A673 (cell line): ENCODE measurements at places on chromosomes 16 and 17.

GRCh38 chr17:46796084-46796483, 22.4 kb downstream of the WNT3 start:
- no peaks in the 10 kb centered on the region for H3K27me3 ChIP-seq
- DNase-seq: no peak
- no peak overlapping the region for H3K4me3 ChIP-seq
- no peak overlapping the region for H3K27ac ChIP-seq
- no peaks in the 10 kb centered on the region for H3K4me1 ChIP-seq
- no peaks in the 10 kb centered on the region for H3K36me3 ChIP-seq

DNA sequence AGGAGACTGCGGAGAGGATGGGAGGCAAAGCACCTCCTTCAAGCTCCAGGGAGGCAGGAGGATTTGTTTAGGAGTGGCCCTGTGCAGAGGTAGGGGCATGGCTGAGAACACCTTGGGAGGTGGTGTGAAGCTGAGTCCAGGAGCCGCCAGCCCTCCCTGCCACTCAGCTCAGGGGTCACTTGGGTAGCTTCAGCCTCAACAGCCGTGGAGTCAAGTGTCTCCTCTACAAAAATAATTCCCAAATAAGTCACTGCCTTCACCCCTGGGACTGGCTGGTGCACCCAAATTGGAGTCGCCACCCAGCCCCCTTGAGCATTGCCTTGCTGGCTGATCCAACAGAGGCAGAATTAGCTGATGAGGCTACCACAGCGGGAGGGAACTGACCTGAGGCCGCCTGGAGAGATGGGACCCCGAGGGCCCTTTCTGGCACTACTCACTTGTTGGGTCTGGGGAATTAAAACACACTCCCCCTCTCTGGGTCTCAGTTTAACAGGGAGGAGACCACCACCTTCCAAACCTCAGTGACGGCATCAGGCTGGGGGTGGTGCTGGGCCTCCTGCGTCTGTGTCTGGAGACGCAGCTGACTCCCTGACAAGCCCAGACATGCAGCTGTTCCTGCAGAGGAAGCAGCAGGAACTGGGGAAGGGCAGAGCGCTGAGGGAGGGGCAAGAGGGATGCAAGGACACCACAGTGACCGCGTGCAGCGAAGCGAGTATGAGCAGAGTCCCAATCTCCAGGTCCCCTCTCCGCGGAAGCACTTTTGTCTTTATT, 87.9 kb upstream of the TOB1 start:
- H3K27ac ChIP-seq: peak overlapping the region; percentile 22
- H3K4me3 ChIP-seq: no peak overlapping the region
- H3K27me3 ChIP-seq: no peaks in the 10 kb centered on the region

DNA sequence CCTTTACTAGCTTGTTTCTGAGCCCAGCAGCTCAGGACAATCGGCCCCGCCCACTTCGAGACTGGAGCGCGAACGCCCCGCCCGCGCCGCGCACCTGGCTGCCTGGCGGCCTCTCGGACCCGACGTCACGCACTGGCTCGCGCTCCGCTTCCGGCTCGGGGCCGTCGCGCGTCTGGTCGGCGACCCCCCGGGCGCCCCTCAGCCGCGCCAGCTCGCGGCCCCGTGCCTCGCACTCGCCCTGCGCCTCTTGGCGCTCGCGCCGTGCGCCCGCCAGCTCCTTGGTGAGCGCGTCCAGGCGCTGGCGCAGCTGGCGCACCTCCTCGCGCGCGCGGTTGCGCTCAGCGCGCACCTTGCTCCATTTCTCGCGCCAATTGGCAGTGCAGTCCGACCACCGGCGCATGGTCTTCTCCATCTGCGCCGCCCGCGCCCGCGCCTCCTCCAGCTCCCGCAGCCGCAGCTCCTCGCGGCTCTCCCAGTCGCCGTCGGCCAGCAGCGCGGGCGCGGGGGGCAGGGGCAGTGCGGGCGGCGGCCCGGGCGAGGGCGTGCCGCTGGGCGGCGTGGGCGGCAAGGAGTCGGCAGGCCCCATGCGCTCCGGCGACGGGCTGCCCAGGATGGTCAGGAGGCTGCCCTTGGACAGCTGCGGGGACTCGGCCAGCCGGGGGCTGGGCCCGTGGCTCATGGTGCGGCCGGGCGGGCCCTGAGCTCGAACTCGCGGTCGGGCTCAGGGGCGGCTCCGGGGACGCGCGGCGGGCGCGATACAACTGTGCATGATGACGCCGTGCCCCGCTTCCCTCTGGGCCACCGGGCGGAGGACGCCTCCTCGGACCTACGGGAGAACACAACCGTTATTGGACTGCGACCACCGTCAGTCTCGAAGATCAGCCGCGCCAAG, 7.6 kb downstream of the CCDC102A start:
- H3K4me3 ChIP-seq: no peak overlapping the region
- peaks cover 14% of the 10 kb centered on the region for H3K4me1 ChIP-seq
- no peaks in the 10 kb centered on the region for H3K27me3 ChIP-seq
- no peak for DNase-seq

- H3K4me1 ChIP-seq: peaks cover 4% of the 10 kb centered on the region
- H3K27me3 ChIP-seq: no peaks in the 10 kb centered on the region
- H3K4me3 ChIP-seq: no peak overlapping the region
- peaks cover 9% of the 10 kb centered on the region for H3K36me3 ChIP-seq
Observed at GRCh38 chr16:24198807-24199533, 57.2 kb upstream of the CACNG3 start.

DNA sequence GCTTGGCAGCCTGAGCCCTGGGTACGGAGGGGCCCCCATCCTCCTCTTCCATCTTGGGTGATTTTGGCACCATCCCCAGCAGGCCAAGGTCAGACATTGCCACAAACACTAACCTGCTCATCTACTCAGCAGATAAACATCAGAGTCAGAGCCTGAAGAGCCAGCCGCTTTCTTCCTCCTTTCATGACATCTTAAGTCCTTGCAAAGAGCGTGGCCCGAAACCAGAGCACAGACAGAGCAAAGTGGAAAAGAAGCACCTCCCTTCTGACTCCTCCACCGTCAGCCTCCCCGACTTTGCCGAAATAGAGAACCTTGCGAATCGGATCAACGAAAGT, 60.4 kb upstream of the RPH3AL start:
- no peak for DNase-seq
- no peak overlapping the region for H3K27ac ChIP-seq
- H3K4me3 ChIP-seq: no peak overlapping the region
- H3K4me1 ChIP-seq: peaks cover 16% of the 10 kb centered on the region
- H3K27me3 ChIP-seq: no peaks in the 10 kb centered on the region

DNA sequence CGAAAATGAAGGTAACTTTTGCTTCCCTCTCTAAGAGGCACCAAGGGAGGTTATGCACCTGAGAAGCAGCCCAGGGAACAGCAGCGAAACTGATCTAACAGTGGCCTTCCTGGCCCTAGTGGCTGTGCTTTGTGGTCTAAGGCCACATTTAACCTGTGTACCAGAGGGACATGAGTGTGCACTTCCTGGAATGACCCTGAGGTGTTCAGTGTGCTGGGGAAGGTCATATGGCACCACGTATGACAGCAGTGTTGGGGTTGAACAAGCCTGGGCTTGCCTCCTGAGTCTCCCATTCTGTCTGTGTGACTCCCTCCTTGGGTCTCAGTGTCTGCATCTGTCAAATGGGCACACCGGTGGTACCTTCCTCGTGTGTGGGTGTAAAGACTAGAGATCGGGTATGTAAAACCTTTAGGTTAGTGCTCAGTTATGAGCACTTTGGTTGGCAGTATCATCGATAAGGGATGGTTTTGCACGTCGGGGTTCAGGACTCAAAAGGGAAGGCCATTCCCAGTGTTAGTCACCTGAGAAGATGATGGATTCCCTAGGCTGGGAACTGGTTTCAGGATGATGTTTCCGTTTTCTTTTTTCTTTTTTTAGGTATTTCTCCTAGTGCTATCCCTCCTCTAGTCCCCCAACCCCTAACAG, 31.9 kb downstream of the PLCG2 start:
- H3K27ac ChIP-seq: no peak overlapping the region
- H3K36me3 ChIP-seq: no peaks in the 10 kb centered on the region
- no peaks in the 10 kb centered on the region for H3K27me3 ChIP-seq
- H3K4me1 ChIP-seq: no peaks in the 10 kb centered on the region

- H3K27me3 ChIP-seq: peaks cover 3% of the 10 kb centered on the region
- no peak overlapping the region for H3K4me3 ChIP-seq
- no peaks in the 10 kb centered on the region for H3K4me1 ChIP-seq
- H3K36me3 ChIP-seq: no peaks in the 10 kb centered on the region
Observed at GRCh38 chr16:79265701-79266100, 334.8 kb downstream of the MAF start.

- H3K4me1 ChIP-seq: no peaks in the 10 kb centered on the region
- no peaks in the 10 kb centered on the region for H3K36me3 ChIP-seq
- H3K4me3 ChIP-seq: peak overlapping the region; percentile 50
Observed at GRCh38 chr17:43212641-43213490, 1.2 kb downstream of the TMEM106A start.

DNA sequence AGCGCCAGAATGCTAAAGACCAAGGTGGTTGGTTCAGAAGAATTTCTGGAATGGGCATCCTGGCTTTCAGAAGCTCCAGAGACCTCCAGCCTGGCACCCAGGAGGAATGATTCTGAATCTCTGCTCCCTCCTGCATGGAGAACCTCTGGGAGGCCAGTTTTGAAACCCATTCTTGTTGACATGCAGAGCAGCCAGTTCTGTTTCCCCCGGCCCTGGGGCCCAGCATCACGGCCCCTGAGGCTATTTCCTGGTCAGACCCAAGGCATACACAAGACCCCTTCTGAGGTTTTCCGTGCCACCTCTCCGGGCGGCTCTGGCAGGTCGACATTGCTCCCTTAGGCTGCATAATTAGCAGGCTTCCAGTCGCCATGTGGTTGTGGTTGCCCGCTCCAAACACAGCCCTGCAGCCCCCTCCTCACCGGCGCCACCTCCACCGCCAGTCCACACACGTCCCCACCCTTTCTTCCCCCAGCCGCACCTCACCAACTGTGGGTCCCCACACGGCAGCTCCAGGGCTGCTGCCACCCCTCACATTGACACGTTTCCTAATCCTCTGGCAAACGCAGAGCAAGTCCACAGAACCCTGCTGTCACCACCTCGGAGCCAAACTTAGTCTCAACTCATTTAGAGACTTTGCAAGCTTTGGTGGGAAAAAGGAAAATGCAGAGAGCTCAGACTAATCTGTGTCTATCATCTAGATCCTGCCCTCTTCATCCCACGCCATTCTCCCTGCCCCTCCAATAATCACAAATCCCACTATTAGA, 367.1 kb downstream of the SOX9 start:
- no peak overlapping the region for H3K4me3 ChIP-seq
- no peaks in the 10 kb centered on the region for H3K4me1 ChIP-seq

DNA sequence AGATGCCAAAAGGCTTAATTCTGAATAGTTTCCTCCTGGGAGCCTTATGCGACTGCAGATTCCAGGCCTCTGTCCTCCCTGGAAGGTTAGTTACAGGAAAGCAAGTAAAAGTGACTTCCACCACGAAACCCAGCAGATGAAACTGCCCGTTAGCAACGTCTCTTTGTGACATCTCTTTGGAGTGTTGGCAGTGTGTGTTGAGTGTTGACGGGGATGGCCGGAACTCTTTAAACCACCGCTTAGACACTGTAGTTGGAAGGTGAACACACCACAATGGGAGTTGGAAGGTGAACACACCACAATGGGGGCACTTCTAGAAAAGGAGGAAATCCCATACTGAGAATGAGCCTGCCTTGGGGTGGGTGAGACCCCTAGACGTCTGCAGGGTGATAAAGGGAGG, 858 bp downstream of the SKAP1 start:
- DNase-seq: no peak
- no peak overlapping the region for H3K27ac ChIP-seq
- no peaks in the 10 kb centered on the region for H3K27me3 ChIP-seq
- H3K4me1 ChIP-seq: no peaks in the 10 kb centered on the region
- no peak overlapping the region for H3K4me3 ChIP-seq

- no peak overlapping the region for H3K4me3 ChIP-seq
- no peak overlapping the region for H3K27ac ChIP-seq
- H3K27me3 ChIP-seq: no peaks in the 10 kb centered on the region
- no peak for DNase-seq
Observed at GRCh38 chr16:62462971-62463370, 426.7 kb upstream of the CDH8 start.

DNA sequence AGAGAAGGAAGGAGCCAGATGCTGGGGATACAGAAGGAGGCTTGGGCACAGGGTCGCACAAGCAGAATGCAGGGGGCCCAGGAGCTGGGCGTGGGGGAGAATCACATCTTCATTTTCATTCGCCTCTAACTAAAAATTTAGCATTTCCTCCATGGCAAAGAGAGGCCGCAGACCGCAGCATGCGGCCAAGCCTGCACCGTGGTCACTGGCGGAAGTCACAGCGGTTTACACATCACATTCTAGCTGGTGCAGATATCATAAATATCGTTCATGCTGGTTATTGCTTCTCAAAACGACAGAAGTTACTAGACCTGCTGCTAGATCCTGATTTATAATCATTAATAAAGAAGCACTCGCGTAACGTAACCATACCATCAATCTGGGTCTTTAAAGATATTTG, 162.0 kb downstream of the NTN1 start:
- H3K27me3 ChIP-seq: no peaks in the 10 kb centered on the region
- no peaks in the 10 kb centered on the region for H3K4me1 ChIP-seq
- no peak for DNase-seq
- H3K27ac ChIP-seq: no peak overlapping the region
- H3K4me3 ChIP-seq: no peak overlapping the region
- H3K36me3 ChIP-seq: no peaks in the 10 kb centered on the region

DNA sequence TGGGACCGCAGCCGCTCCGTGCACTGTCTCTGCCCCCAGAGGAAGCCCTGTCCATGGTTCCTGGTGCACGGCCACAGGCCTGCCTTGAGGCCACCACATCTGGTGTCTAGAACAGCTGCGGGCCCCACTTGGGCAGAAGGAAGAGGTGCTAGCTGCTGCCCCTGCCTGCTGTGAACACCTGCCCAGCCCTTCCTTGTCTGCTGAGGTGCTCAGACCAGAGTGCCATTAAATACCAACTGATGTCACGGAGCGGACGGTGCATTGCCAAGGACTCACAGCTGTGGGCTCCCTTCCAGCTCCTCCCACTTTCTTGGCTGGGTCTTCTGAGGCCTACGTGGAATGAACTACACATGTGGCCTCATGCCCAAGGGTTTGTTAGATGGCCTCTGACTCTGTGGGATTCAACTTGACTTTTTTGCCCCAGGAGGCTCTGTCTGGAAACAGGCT, 146.1 kb downstream of the RAB11FIP4 start:
- H3K36me3 ChIP-seq: no peaks in the 10 kb centered on the region
- H3K4me1 ChIP-seq: no peaks in the 10 kb centered on the region
- H3K27ac ChIP-seq: no peak overlapping the region
- no peak overlapping the region for H3K4me3 ChIP-seq

DNA sequence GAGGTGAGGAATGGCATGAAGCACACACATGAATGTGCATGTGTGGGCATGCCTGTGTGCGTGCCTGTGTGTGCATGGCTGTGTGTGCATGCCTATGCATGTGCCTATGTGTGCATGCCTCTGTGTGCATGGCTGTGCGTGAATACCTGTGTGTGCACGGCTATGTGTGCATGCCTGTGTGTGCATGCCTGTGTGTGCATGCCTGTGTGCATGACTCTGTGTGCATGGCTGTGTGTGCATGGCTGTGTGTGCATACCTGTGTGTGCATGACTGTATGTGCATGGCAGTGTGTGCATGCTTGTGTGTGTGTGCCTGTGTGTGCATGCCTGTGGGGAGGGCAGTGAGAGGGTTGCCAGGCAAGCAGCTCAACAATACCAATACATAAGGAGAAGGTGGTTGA, 276.5 kb upstream of the ERCC4 start:
- no peaks in the 10 kb centered on the region for H3K27me3 ChIP-seq
- no peak overlapping the region for H3K27ac ChIP-seq
- no peak for DNase-seq
- no peaks in the 10 kb centered on the region for H3K4me1 ChIP-seq
- no peaks in the 10 kb centered on the region for H3K36me3 ChIP-seq
- no peak overlapping the region for H3K4me3 ChIP-seq
